Kidney (tissue), 22 donors: ENCODE measurements at places on chromosomes 1 and 21. TPM values are rescaled to one million over a fixed set of nuclear protein-coding genes. Genes with fewer than 3 reads are reported as not detected.
A peak's percentile ranks its signal among the peaks of the same experiment; 100 is the strongest.

DNA sequence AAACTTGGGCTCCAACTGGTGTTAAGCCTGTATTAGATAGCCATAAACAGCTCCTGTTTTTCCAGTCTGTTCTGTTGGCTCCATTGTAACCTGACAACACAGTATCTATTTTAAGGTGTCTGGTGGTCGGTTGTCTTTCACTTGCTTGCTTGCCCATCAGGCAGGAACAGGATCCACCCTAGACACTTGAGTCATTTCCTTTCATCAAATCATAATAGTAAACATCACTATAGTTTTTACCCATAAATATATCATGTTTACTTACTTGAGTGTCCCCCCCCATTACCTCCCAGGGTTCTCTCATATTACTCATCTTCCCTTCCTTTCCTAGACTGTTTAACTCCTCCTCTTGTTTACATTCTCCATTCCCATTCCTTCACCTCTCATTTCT lies 2.9 kb downstream of the DDI2 start:
- peak; percentile 58 for DNase-seq

GRCh38 chr1:243428617-243429342 lies 172.9 kb downstream of the SDCCAG8 start:
- DNase-seq = no peak

- no peak for DNase-seq
Measured at GRCh38 chr1:184197831-184198230, 146.3 kb downstream of the TSEN15 start.

GRCh38 chr1:201750934-201751333 lies 78.0 kb upstream of the IPO9 start:
- no peak for DNase-seq

- no peak for DNase-seq
Measured at GRCh38 chr1:157838966-157839365, 2.6 kb downstream of the CD5L start.

- no peak for DNase-seq
Measured at GRCh38 chr1:41735631-41736260, 183.0 kb downstream of the HIVEP3 start.

DNA sequence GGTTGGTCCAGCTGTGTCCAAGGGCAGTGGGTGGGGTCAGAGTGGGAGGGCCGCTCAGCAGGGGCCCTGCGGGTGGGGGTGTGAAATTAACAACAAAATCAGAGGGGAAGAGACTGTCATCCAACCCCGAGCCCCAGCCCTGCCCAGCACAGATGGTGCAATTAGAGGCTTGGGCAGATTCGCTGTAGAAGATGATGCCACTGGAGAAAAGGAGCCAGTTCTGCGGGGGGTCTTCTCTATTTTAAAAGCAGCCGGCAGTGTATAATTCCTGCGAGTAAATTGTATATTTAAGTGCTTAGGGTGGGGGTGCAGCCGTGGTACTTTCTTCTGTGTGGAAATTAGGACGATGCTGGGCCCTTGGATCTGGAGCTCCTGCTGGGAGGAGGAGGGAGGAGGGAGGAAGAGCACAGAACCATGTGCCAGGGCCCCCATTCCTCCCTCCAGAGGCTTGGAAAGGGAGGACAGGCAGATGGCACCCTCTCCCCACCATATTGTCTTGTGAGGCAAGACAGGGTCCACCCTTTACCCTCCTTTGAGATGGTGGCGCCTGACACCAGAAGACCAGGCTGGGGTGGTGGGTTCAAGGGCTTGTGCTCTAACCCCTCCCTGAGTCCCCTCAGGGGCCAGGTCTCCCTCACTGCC lies 89.2 kb downstream of the ACTL8 start:
- DNase-seq = no peak

- no peak for DNase-seq
Measured at GRCh38 chr1:12593621-12594066, 24.4 kb downstream of the DHRS3 start.

GRCh38 chr1:34776911-34777310 lies 4.1 kb upstream of the GJB3 start:
- DNase-seq = no peak

The PROX1 gene
- total RNA-seq = 6.6 TPM

The FAM151A gene
- not detected for total RNA-seq

The CLDN17 gene
- total RNA-seq = not detected

The AGT gene
- 30.1 TPM for total RNA-seq

The TTLL7 gene
- total RNA-seq = 7.0 TPM
